Calu3 (cell line): ENCODE measurements at places on chromosomes 1 and 21. TPM values are rescaled to one million over a fixed set of nuclear protein-coding genes. Genes with fewer than 3 reads are reported as not detected.

- H3K27ac ChIP-seq, result peak overlapping the region; percentile 50
- no peaks in the 10 kb centered on the region for H3K27me3 ChIP-seq
- H3K4me1 ChIP-seq, result peaks cover 9% of the 10 kb centered on the region
- H3K36me3 ChIP-seq, result peaks cover 61% of the 10 kb centered on the region
- H3K4me3 ChIP-seq, result no peak overlapping the region
Observed at GRCh38 chr1:151570819-151571218, 30.7 kb downstream of the TUFT1 start.

- no peak overlapping the region for H3K27ac ChIP-seq
- DNase-seq, result no peak
- peaks cover 12% of the 10 kb centered on the region for H3K27me3 ChIP-seq
Observed at GRCh38 chr21:33870768-33871167, 44.8 kb downstream of the ATP5PO start.

- H3K36me3 ChIP-seq, result no peaks in the 10 kb centered on the region
- no peak overlapping the region for H3K27ac ChIP-seq
- H3K4me1 ChIP-seq, result no peaks in the 10 kb centered on the region
- DNase-seq, result no peak
- peaks cover 28% of the 10 kb centered on the region for H3K27me3 ChIP-seq
Observed at GRCh38 chr1:45221716-45222115, 15.3 kb upstream of the ZSWIM5 start.

DNA sequence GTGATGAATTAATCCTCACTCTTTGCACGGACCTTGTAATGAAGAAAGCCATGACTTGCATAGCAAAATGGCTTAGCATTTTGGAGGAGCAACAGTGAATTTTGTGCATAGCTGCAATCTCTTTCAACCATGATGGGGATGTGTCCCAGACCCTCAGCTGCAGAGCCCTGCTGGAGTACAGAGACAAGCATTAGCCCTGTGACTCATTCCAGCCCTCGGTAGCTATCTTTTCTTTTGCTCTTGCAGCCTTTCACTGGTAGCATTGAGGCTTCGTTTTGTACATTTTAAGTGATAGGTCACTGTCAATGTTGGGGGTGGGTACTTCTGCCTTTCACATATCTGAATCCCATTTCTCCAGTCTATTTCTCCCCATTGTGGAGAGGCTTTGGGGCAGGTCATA lies 58.4 kb downstream of the SLC35F3 start:
- H3K4me1 ChIP-seq, result no peaks in the 10 kb centered on the region
- H3K27me3 ChIP-seq, result no peaks in the 10 kb centered on the region
- no peaks in the 10 kb centered on the region for H3K36me3 ChIP-seq

GRCh38 chr1:233227930-233228465 lies 67.5 kb downstream of the PCNX2 start:
- peaks cover 5% of the 10 kb centered on the region for H3K36me3 ChIP-seq
- H3K4me1 ChIP-seq, result no peaks in the 10 kb centered on the region
- H3K4me3 ChIP-seq, result no peak overlapping the region
- no peaks in the 10 kb centered on the region for H3K27me3 ChIP-seq

DNA sequence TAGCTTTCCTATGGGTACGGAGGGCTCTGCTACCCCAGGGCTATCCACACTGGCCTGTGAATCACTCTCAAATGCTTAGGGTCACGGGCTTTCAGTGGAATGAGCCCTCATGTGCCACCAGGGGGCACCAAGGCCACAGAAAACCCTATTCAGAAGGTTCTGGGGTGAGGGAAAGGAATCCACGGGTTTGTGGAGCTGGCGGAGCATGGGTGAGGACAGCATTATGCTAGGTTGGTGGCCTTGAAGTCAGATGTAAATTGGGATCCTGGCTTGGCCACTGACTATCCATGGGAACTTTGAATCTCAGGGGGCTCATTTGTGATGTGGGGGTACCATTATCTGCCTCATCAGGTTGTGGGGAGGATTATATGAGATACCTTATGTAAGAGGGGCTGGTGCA lies 5.1 kb upstream of the LAMTOR5 start:
- no peak overlapping the region for H3K27ac ChIP-seq
- H3K36me3 ChIP-seq, result peaks cover 4% of the 10 kb centered on the region
- DNase-seq, result peak; percentile 72
- no peak overlapping the region for H3K4me3 ChIP-seq

DNA sequence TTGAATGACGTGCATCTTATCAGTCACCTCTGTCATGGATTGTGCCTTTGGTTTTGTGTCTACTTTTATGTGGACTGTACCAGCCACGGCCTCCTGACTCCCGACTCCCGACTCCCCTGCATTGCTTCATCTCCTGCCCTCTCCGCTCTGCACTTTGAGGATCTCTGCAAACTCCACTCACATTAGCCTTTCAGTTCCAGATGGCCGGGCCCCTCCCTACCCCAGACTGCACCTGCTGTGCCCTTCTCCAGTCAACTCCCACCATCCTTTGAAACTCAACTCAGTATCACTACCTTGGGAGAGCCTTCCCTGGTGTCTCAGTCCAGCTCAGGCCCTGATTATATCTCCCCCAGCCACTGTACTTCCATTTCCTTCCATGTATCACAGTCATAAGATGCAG lies 71.4 kb downstream of the MDM4 start:
- H3K27me3 ChIP-seq, result no peaks in the 10 kb centered on the region
- no peak overlapping the region for H3K27ac ChIP-seq
- H3K4me1 ChIP-seq, result peaks cover 18% of the 10 kb centered on the region
- no peak overlapping the region for H3K4me3 ChIP-seq

- peaks cover 7% of the 10 kb centered on the region for H3K27me3 ChIP-seq
- H3K36me3 ChIP-seq, result no peaks in the 10 kb centered on the region
- H3K4me3 ChIP-seq, result no peak overlapping the region
- peak overlapping the region; percentile 46 for H3K27ac ChIP-seq
- H3K4me1 ChIP-seq, result peaks cover 16% of the 10 kb centered on the region
- peak; percentile 44 for DNase-seq
Observed at GRCh38 chr1:18618546-18619466, 11.8 kb upstream of the PAX7 start.

GRCh38 chr1:198443365-198444233 lies 96.9 kb downstream of the ATP6V1G3 start:
- H3K4me1 ChIP-seq, result peaks cover 59% of the 10 kb centered on the region
- peak overlapping the region; percentile 97 for H3K27ac ChIP-seq
- no peaks in the 10 kb centered on the region for H3K27me3 ChIP-seq
- peak overlapping the region; percentile 50 for H3K4me3 ChIP-seq
- DNase-seq, result peak; percentile 76
- H3K36me3 ChIP-seq, result peaks cover 13% of the 10 kb centered on the region

DNA sequence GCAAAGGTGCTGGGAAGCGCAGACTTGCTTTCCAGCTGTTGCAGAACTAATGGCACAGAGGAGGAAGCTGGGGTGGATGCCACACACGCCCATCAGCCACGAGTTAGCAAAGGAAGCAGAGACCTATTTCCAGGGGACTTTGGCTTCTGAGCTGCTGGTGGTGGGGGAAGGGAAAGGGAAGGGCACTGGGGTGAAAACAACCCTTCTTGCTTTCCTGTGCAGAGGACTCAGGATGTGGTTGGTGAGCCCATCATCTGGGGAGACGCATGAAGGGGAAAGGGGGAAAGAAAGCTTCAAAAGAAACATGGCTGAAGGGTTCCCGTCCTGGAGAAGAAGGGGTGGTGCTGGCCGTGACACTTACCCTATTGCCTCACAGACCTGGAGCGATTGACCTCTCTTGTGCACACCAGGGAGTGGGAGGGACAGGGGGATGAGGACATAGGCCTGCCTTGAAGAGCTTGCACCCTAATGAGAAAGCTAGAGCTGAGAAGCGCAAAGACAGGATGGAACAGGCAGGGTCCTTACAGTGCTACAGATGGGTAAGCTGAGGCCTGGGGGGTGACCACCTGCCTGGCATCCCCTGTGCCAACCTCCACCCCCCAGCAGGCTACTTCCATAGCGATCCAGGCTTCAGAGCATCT lies 140.8 kb upstream of the RAB4A start:
- no peaks in the 10 kb centered on the region for H3K27me3 ChIP-seq
- peaks cover 30% of the 10 kb centered on the region for H3K36me3 ChIP-seq
- peak overlapping the region; percentile 98 for H3K27ac ChIP-seq
- no peak overlapping the region for H3K4me3 ChIP-seq
- no peak for DNase-seq
- H3K4me1 ChIP-seq, result peaks cover 89% of the 10 kb centered on the region

GRCh38 chr1:217332431-217333065 lies 298.3 kb downstream of the GPATCH2 start:
- no peak overlapping the region for H3K27ac ChIP-seq
- H3K36me3 ChIP-seq, result no peaks in the 10 kb centered on the region
- H3K4me3 ChIP-seq, result no peak overlapping the region
- no peaks in the 10 kb centered on the region for H3K4me1 ChIP-seq
- DNase-seq, result no peak

DNA sequence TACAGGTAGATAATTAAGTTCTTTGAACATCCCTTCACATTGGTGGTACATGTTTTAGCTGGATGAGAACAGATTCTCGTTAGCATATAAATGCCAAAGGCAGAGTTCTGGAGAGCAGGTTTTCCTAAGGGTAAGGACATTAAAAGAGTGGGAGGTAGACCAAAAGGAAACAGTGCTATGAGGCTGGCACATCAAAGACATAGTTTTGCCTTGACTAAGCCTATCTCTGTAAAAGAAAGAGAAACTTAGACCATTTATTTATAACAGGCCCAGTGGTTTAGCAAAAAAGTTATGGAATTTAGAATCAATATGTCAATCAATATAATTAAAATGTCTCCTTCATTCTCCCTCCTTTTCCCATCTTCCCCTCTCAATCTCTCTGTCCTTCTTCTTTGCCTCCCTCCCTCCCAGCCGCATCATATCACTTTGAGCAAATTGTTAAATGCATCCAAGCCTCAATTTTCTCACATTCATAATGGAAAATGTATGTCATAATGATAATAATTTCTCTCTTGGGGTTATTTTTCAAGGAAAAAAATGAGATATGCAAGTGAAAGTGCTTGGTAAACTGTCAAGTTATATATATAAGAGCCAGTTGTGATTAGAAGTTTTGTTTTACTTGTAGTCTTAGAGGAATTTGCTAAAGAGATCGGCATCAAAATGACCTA lies 209.9 kb upstream of the SGIP1 start:
- no peaks in the 10 kb centered on the region for H3K27me3 ChIP-seq
- no peak overlapping the region for H3K4me3 ChIP-seq
- H3K27ac ChIP-seq, result no peak overlapping the region
- peaks cover 14% of the 10 kb centered on the region for H3K4me1 ChIP-seq
- DNase-seq, result no peak

DNA sequence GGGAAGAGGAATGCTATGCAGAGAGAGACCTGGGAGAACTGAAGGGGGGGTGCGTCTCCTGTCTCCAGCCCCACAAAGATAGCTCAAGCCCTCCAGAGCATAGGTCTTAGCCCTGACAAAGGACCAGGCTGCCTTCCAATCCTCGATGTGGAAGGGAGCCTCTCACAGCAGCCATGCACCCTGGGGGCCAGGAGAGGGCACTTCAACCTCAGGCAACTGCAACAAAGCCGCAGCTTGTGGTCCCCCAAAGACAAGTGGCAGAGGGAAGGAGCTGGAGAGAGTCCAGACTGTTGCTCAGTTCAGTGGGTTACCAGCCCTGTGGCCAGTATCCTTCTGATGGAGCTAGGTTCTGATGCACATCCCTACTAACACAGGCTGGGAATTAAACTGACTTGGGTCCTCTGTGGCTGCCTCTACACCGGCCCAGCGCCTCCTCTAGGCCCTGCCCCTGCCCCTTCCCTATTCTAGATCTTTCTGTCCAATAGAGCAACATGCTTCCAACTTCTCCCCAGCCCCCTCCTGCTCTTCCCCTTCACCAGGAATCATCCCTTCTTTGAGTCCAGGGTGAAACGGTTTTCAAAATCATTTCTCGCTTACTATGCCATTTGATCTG lies 100.7 kb upstream of the SPATA6 start:
- H3K27ac ChIP-seq, result no peak overlapping the region
- H3K4me3 ChIP-seq, result no peak overlapping the region
- no peaks in the 10 kb centered on the region for H3K4me1 ChIP-seq
- H3K27me3 ChIP-seq, result peaks cover 71% of the 10 kb centered on the region
- peak; percentile 62 for DNase-seq

DNA sequence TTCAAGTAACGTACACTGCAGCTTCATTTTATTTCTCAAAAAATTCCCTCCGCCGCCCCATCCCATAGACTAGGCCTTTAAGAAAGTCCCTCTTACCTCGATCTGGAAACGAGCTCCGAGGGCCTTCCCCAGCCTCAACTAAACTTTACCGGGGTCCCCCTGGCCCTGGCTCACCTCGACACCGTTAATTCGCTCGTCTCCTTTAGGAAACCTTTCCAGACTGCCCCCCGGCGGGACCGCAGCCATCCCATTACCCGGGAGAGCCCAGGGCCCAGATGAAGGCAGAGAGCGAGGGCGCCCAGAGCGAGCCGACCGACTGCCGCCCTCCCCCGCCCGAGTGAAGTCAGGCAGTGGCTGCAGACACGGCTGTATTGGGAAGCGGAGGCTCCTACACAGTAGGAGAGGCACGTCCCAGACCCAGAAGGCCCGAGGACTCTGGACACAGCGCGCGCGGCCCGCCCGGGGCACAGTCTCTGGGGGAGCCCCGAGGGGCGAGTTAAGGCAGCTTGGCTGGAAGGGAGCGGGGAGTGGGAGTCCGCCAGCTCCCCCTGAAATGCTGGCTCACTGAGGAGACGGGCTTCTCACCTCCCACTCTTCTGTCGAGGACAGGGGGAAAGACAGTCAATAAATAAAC lies 14.6 kb downstream of the SEMA6C start:
- peaks cover 63% of the 10 kb centered on the region for H3K27me3 ChIP-seq
- H3K27ac ChIP-seq, result no peak overlapping the region

DNA sequence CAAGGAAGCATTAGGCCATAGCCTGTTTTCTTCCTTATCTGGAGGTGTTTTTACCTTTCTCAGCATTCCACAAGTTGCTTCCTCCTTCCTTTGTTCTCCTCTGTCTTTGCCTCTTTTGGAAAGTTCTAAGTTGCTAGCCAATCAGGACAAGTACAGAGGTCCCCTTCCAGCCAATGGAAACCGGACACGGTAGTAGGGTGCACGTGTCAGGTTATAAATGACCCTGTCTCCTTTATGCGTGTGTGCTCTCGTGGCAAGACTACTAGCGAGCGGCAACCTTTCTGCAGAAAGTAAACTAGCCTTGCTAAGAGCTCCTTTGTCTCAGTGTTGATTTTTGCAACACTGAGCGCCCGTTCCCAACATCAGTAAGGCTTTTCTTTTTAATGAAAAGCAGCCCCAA lies 1.5 kb upstream of the ACADM start:
- DNase-seq, result no peak
- no peaks in the 10 kb centered on the region for H3K27me3 ChIP-seq
- peak overlapping the region; percentile 100 for H3K4me3 ChIP-seq
- no peak overlapping the region for H3K27ac ChIP-seq

GRCh38 chr1:86000601-86001000 lies 156.0 kb downstream of the COL24A1 start:
- no peak overlapping the region for H3K4me3 ChIP-seq
- H3K27ac ChIP-seq, result no peak overlapping the region
- no peak for DNase-seq
- peaks cover 27% of the 10 kb centered on the region for H3K27me3 ChIP-seq

Gene SAMSN1
- 0.93 and 1.5 TPM in 2 replicates for total RNA-seq

Gene LMOD1
- total RNA-seq, result not detected in 2 replicates

Gene STIL
- 52.5 and 62.4 TPM in 2 replicates for total RNA-seq

Gene CDC20
- total RNA-seq, result 128 and 134 TPM in 2 replicates

Gene OR10Z1
- not detected in 2 replicates for total RNA-seq

Gene SLC9C2
- not detected in 2 replicates for total RNA-seq

Gene TMOD4
- total RNA-seq, result 1.6 and 2.1 TPM in 2 replicates

Gene MROH7
- 0.61 and 0.71 TPM in 2 replicates for total RNA-seq
